ENCODE measurements at places on chromosomes 6 and 20.

DNA sequence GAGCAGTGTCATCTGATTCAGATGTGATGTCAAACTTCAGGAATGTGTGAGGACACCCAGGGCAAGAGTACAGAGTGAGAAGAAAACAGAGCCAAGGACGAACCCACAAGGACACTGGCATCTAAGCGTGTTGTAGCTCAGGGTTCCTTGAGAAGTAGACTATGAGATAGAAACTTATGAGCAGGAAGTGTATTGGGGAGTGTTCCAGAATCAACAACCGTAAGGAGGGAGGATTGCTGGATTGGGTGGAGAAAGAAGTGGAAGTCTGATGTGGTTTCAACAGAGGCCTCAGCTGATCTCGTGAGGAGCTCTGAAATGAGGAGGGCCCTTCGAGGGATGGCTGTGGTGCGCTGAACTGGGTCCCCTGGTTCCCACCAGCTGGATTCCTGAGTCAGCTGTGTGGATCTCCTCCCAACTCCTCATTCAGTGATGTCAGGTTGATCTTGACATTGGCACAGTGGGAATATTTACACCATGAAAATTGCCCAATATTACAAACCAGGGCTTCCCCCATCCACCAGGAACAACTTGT, 25.7 kb upstream of the IGF2R start:
- DNase-seq, result no peak

GRCh38 chr20:10324198-10324847, 105.7 kb downstream of the SNAP25 start:
- DNase-seq, result no peak

DNA sequence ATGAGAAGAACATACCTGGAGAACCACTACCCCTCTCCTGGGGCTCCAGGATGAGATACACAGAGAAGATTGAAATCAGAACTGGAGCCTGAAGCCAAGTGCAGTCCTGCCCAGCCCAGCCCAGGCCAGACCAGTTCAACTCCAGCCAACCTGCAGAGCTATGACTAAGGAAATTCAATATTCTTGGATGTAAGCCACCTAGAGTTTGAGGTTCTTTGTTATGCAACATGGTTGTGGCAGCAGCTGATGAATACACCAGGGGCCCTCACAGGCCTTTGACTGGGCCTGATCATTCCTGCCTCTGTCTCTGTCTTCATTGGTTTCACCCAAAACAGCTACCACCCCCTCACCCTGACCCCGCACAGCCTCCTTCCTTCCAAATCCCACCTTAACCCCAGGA, 167.8 kb downstream of the LRFN2 start:
- DNase-seq, result no peak

GRCh38 chr20:64100946-64101688, 6.2 kb downstream of the NPBWR2 start:
- no peak for DNase-seq

- DNase-seq, result no peak
Observed at GRCh38 chr6:71203206-71203605, 85.4 kb upstream of the OGFRL1 start.

- no peak for DNase-seq
Observed at GRCh38 chr6:143701349-143702234, 23.8 kb downstream of the PHACTR2 start.

Measured in DMS 273 treated with DMSO at 0.1 percent for 48 hours (cell line).